HS-5 (cell line): ENCODE measurements at places on chromosomes 1 and 21.

DNA sequence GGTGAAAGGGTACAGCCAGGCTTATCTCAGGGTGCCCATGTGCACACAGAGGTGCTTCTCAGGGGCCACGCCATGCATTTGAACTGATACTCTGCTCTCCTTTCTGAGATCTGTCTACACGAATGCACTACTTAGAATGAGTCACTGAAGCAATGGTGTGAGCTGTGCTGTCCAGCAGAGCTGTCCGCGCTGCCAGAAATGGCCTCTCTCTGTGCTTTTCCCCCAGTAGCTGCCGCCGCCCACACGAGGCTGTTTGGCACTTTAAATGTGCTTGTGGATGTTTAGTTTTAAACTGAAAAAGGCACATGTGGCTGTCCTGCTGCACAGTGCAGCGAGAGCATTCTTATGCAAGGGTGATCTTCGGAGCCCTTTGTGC, 87.1 kb upstream of the COL6A1 start:
- no peak for DNase-seq

- DNase-seq = no peak
Observed at GRCh38 chr21:42641311-42642218, 11.9 kb upstream of the PDE9A start.

GRCh38 chr1:160245434-160245833, 16.9 kb downstream of the DCAF8 start:
- no peak for DNase-seq

DNA sequence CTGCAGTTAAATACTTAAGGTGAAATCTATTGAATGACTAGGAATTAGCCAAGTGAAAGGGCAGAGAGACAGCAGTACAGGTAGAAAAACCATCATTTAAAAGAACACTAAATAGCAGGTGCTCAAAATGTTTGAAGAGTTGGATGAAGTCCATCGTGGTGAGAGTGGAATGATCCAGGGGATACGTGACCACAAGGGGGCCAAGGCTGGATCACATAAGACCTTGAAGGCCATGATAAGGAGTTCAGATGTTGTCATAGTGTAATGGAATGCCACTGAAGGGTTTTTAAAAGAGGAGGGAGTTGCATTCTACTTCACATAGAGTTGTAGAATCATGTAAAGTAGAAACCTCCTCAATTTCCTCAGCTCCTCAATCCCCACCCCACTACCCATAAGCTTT, 34.8 kb upstream of the HOOK1 start:
- DNase-seq = no peak

DNA sequence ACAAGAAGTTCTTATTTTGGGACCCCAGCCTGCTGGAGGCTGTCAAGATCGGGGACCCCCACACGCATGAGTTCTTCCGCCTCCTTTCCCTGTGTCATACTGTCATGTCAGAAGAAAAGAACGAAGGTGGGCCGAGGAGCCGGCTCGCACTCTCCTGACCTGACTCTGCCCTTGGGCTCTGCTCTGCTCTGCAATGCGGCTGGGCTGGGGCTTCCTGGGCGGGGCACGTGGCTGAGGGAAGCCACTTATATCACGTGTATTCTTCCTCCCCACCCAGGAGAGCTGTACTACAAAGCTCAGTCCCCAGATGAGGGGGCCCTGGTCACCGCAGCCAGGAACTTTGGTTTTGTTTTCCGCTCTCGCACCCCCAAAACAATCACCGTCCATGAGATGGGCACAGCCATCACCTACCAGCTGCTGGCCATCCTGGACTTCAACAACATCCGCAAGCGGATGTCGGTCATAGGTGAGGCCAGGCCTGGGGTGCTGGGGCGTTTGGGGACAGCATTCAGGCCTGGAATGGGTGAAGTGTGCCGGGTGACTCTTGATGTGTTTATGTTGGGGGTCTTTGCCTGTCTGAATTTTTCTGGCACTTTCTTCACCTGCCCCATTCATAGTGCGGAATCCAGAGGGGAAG, 17.6 kb downstream of the ATP8B2 start:
- no peak for DNase-seq

DNA sequence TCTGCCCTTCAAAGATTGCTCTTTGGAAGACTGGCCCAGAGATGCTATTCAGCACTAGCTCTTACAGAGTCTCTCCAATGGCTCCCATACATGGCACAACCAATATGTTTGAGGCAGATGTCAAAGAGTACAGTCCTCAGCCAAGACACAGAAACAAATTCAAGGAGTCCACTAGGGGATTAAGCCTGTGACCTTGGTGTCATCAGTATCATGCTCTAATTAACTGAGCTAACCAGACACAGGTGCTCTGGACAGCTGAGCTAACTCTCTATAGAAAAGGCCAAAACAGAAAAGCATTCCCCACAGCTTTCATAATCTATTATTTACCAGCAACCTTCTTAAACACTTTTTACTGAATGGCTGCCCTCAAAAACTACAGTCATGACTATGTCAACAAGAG, 666.0 kb upstream of the PLXNA2 start:
- DNase-seq = no peak

DNA sequence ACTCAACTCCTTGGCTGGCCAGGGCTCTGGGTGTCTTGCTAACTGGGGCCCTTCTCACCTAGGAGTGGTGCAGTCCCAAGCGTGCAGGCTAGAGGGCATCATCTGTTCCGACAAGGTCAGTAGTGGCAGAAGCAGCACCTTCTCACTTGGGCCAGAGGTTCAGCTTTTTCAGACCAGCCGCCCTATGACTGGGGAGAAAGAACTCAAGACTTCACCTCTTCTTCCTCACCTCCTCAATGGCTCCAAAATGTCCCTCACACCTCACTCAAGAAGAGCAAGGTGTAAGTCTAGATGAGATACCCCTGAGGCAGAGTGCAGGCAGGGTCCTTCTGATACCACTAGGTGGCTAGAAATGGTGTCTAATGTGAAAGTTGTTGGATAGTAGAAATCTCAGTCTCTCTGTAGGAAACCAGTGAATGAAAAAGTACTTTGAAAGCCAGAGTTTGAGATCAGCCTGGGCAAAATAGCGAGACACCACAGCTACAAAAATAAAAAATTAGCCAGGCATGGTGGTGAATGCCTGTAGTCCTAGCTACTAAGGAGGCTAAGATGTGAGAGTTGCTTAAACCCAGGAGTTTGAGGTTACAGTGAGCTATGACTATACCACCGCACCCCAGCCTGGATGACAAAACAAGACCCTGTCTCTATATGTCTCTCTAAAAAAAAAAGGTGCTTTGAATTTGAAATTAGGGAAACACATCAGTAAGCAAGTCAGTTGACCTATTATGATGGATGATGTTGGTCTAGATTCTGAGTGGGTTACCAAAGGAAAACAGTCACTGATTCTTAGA, 8.6 kb upstream of the IL20 start:
- no peak for DNase-seq

GRCh38 chr1:59016390-59016789, 232.5 kb upstream of the JUN start:
- DNase-seq = no peak

GRCh38 chr21:41692185-41692565, 74.7 kb downstream of the RIPK4 start:
- no peak for DNase-seq

DNA sequence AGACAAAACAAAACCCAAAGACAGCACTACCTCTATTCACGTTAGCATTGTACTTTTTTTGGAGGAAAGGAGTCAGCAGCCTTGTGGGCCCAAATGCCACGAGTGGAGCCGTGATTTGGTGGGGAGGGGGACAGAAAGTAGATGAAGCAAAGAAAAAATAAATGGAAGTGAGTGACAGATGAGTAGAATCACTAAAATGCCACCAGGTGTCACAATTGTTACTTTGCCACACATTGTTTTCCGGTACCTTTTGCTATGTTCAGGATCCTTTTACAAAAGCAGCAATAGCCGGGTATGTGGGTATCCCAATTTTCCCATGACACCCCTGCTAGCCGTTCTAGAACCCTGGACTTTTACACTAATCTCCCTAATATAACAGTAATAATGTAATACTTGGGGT, 85.0 kb upstream of the AK4 start:
- no peak for DNase-seq

DNA sequence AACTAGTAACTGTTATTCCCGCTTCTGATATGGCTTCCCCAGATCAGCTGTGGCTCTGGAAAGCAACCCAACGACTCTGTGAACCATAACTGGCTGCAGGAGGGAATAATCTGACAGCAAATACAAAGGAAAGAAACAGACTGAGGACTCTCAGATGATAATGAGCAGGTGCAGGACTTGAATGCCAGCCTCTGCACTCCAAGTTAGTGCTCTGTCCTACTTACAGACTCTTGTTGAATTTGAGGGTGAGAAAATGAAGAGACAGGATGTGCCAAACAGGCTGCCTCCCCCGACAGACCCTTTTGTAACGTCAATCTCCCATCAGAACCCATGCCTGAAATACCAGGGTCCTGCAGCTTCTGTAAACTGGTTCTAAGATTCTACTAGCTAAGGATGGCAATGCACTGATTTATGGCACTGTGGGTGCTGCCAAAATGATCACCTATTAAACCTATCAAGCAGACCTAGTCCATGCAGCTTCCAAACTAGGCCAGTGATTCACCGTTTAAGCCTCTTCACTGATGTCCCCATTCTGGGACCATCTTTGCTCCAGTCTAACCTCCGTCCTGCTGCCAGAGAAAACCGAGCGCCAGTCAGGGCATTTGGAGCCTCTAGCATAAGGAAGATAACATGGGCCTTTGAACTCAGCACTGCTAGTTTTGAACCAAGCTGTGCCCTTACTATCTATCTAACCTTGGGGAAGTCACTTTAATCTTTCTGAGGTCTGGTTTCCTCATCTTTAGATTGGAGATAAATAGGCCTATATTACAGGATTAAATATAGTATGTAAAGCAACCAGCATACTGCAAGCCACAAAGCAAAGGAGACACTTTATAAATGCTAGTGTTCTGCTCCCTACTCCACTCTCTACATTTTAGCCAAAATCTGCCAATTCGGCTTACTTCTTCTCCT, 4.8 kb downstream of the MKNK1 start:
- DNase-seq = no peak

- DNase-seq = no peak
Observed at GRCh38 chr1:87450615-87451209, 122.0 kb downstream of the LMO4 start.

DNA sequence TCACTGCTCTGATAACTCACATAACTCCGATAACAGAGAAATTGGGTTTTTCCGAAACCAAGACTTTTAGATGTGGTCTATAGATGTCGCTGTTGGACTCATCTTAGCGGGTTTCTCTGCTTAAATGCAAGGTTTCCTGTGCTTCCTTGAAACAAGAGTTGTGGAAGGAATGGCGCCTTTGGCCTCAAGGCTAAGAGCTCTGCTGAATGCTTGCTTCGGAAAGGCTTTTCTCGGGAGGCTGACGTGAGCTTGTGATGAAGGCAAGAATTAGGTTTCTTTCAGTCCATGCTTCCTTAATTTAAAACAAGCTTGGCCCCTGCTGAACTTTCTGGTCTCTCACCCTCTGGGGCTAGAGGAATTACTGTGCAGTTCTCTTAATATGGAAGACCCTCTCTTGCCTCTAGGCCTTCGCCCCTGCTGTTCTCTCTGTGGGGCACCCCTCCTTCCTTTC, 113.5 kb downstream of the MAP3K21 start:
- peak; percentile 37 for DNase-seq

GRCh38 chr1:226523646-226524406, 24.7 kb upstream of the STUM start:
- DNase-seq = no peak

GRCh38 chr1:33805988-33806387, 57.9 kb upstream of the HMGB4 start:
- DNase-seq = no peak

- no peak for DNase-seq
Observed at GRCh38 chr1:1262071-1262470, 11.6 kb downstream of the UBE2J2 start.

- no peak for DNase-seq
Observed at GRCh38 chr1:158833264-158833663, 2.1 kb downstream of the MNDA start.

- DNase-seq = no peak
Observed at GRCh38 chr1:165143437-165144065, 213.0 kb downstream of the LMX1A start.

GRCh38 chr1:28644494-28644893, 1.6 kb upstream of the TAF12 start:
- no peak for DNase-seq

DNA sequence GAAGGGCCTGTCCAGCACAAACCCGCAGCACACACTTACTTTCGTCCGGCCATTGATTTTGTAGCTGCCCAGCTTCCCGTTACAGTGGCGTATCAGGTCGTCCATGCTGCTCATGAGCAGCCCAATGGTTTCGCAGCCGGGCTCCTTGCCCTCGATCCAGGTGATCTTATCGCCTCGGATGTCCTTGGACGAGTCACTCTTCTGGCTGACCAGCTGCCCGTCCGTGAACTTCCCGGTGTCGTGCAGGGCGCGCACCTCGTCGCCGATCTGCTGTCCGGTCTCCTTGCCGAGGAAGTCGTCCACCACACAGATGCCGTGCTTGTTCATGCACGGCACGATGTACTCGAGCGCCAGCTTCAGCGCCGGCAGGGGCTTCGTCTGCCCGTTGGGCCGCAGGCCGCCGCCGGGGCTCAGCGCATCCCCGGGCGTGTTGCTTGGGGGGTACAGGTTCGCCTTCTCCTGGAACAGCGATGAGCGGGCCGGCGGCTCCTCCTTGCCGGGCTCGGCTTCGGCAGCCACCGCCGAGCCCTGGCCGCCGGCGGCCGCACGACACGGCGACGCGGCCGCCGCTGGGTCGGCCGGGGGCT, 1.0 kb downstream of the EGLN1 start:
- DNase-seq = no peak

- DNase-seq = no peak
Observed at GRCh38 chr1:68633141-68633919, 136.4 kb upstream of the DEPDC1 start.

GRCh38 chr1:116403496-116404136, 30.6 kb downstream of the ATP1A1 start:
- no peak for DNase-seq

DNA sequence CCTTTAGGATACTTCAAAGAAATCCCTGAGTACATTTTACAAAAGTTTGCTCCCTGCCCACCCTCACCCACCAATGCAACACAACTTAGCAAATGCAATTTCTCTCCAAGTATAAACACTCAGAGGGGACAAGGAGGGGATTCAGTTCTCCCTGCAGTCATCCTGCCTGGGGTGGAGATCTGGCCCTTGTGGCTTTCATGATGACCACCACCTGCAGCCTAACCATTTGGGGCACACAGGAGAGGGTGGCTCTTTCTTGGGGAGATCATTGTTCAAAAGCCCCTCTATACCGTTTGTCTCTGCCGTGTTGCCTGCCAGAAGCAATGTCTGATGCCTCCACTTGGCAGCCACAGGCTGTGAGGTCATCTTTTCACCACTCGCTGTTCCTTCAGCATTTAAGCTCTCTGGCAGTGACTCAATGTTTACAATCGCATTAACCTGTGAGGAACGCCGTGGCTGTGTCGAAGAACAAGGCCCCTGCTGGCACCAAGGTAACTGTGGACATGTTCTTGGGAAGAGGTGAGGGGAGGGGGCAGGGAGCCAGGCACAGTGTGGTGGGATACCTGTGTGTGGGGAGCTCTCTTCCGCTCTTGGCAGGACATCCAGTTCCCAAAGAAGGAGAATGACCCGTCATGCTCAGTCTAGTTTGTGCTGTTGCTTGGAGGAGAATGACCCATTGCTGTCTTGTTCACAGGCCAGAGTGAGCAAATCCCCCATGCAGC, 103.9 kb upstream of the DUSP10 start:
- no peak for DNase-seq
